Esophagus mucosa (tissue), 1 donor: ENCODE measurements at places on chromosomes 16 and 17. TPM values are rescaled to one million over a fixed set of nuclear protein-coding genes. Genes with fewer than 3 reads are reported as not detected.

The SLC46A1 gene
- 1.7 TPM for total RNA-seq

The ZACN gene
- not detected for total RNA-seq

The C17orf50 gene
- not detected for total RNA-seq

The CCL17 gene
- 1.6 TPM for total RNA-seq

The KCNAB3 gene
- total RNA-seq: 0.44 TPM

The TMEM106A gene
- 1.3 TPM for total RNA-seq

The KRTAP4-1 gene
- not detected for total RNA-seq

The SEPTIN1 gene
- total RNA-seq: 2.4 TPM

The NPIPB9 gene
- total RNA-seq: 0.84 TPM

The HOXB8 gene
- total RNA-seq: not detected

The CD79B gene
- 1.9 TPM for total RNA-seq

The MEOX1 gene
- 1.2 TPM for total RNA-seq

The ABCC11 gene
- total RNA-seq: 0.40 TPM

The C16orf86 gene
- total RNA-seq: 0.84 TPM

The KRT32 gene
- 0.80 TPM for total RNA-seq

The TEX14 gene
- total RNA-seq: 0.24 TPM

The SLC6A4 gene
- 1.5 TPM for total RNA-seq

The COL1A1 gene
- total RNA-seq: 42.7 TPM

The TPSD1 gene
- total RNA-seq: not detected

The CACNG1 gene
- not detected for total RNA-seq

The AHSP gene
- total RNA-seq: not detected

The MYOCD gene
- total RNA-seq: 1.3 TPM

The TEX19 gene
- not detected for total RNA-seq

The CRHR1 gene
- 0.40 TPM for total RNA-seq

The OR4D1 gene
- not detected for total RNA-seq

The CBX4 gene
- 25.2 TPM for total RNA-seq
